ENCODE measurements at places on chromosomes 13 and 19.

DNA sequence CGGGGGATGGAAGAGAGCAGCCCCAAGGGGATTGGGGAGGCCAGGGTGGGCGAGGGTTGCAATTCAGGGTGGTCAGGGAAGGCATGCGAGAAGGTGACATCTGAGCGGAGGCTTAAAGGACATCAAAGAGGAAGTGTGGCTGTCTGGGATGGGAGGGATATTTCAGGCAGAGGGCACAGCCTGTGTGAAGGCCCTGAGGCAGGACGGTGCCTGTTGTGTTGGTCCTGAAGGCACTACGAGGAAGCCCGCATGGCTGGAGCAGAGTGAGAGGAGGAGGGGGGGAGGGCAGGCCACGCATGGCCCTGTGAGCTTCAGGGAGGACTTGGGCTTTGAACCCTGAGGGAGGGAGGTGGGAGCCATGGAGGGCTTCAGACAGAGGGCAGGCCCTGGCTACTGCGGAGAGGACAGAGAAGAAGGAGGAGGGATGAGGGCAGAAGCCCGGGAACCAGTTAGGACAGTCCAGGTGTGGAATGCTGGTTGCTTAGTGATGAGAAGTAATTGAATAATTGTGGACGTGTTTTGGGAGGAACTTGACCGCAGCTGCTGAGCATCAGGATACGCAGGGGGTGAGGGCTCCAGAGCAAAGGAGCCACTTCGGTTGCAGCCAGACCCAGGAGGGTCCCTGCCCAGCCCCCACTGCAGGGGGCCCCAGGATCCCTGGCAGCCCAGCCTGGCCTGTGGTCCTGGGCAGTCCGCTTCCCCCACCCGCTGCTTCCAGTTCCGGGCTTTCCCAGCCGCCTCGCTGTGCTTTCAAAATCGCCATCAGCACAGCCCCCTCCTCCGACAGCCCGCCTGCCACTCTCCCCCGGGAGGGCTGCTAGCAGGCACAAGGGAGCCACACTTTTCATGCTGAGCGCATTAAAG lies 6.2 kb downstream of the TLE6 start:
- peak; percentile 74 for DNase-seq

DNA sequence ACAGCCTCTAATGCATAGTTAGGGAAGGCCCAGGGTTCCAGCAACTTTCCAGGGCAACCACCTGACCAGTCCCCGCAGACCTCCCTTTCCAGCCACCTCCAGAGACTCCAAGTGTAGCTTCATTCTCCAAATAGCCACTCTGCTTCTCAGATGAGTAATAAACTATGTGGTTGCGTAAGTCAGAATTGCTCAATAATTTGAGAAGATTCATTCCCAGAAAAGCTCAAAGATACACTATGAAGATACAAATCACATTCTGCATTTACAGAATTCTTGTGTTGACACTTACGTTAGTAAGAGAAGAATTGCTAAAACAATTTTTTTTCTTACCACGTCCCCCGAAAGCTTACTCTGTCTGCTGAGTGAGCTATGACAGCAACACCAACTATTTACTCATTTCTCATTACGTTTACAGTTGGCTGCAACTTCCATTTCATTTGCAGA lies 8.2 kb upstream of the LATS2 start:
- peak; percentile 99 for DNase-seq

- no peak for DNase-seq
Measured at GRCh38 chr13:78198821-78199220, 280.2 kb upstream of the EDNRB start.

DNA sequence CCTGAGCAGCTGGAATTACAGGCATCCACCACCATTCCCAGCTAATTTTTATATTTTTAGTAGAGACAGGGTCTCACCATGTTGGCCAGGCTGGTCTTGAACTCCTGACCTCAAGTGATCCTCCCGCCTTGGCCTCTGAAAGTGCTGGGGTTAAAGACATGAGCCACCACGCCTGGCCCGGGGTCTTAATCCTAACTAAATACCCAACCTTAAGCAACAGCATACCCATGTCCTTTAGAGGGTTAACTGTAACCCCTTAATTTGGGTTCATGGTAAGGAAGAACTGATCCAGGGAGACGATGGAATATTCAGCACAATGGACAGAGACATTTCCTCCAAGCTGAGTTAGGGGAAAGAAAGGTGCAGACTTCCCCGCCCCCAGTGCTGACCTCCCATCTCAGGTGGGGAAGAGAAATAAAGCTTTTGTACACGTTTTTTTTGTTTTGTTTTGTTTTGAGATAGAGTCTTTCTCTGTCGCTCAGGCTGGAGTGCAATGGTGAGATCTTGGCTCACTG lies 8.7 kb upstream of the GALP start:
- peak; percentile 11 for DNase-seq
